GM12878 (cell line): ENCODE measurements at places on chromosomes 12 and 14. TPM values are rescaled to one million over a fixed set of nuclear protein-coding genes. Genes with fewer than 3 reads are reported as not detected.
A peak's percentile ranks its signal among the peaks of the same experiment; 100 is the strongest.

DNA sequence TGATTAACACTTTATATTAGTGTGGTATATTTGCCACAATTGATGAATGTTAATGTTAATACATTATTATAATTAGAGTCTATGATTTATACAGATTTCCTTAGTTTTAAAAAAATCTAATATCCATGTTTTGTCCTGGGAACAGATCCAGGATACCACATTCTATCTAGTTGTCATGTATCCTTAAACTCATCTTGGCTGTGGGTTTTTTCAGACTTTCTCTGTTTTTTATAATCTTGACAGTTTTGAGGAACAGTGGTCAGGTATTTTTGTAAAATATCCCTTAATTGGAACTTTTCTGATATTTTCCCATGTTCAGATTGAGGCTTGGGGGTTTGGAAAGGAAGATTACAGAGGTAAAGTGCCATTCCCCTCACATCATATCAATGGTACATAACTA is 104.1 kb downstream of the LMNTD1 start:
- no peak for DNase-seq

Gene CCDC177
- not detected in 2 replicates for total RNA-seq

Gene GUCY2C
- 0.08 TPM in 1 of 2 replicates, not detected in the other for total RNA-seq

DNA sequence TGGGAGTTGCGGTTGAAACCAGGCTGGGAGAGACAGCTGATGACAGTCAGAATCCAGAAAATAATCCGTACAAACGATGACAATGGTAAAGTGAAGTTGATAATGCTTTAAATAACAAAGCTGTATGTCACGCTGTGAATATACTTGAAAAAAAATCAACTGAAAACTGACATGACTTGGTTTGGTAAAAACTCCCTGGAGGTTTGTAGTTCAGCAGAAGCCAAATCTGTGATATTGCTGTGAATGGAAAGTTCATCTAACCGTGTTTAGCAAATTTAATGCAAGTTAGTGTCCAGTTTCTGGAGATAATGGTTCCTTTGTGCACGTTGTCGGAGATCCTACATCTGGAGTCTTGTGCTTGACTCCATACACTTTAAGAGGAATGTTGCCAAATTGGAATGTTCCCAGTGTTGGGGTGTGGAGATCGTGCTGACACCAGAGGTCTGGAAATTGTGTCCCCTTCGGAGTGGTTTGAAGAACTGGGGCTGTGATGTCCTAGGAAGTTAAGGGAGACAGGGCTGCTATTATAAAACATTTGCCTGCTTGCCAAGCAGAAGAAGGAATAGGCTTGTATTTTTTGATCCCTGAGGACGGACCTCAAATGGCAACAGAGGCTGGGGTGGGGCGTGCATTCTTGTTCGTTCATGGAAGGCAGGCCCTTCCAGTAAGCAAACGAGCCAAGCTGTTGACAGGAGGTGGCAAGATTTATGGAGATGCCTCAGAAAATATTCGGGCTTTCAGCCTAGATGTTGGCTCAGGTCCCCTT is 30.6 kb downstream of the PPFIBP1 start:
- no peak for DNase-seq

Gene PTMS
- total RNA-seq: 127 and 131 TPM in 2 replicates

Gene PIWIL1
- not detected in 2 replicates for total RNA-seq

DNA sequence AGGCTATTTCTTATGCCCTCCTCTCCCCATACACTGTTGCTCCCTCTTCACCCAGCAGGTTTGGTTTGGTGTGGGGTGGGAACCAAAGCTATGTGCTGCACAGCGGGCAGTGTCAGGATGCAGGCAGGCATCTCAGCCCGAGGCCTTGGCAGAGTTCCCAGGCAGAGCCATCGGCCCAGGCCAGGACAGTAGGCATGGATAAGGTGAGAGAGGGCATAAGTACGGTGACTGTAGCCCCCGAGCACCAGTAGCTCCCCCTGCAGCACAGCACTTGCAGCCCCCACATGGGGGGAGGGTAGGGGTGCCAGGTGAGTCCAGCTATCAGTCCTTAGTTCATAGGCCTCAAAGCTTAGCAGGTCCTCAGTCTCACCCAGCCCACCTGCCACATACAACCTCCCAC is 7.2 kb downstream of the KLHL33 start:
- no peak for DNase-seq

Gene OTUB2
- 0.46 and 0.77 TPM in 2 replicates for total RNA-seq

Gene ADCY6
- total RNA-seq: 0.36 and 0.61 TPM in 2 replicates

GRCh38 chr12:47985596-47986290 is 18.5 kb downstream of the COL2A1 start:
- no peak for DNase-seq

Gene OTX2
- 0.27 TPM in 1 of 2 replicates, not detected in the other for total RNA-seq

DNA sequence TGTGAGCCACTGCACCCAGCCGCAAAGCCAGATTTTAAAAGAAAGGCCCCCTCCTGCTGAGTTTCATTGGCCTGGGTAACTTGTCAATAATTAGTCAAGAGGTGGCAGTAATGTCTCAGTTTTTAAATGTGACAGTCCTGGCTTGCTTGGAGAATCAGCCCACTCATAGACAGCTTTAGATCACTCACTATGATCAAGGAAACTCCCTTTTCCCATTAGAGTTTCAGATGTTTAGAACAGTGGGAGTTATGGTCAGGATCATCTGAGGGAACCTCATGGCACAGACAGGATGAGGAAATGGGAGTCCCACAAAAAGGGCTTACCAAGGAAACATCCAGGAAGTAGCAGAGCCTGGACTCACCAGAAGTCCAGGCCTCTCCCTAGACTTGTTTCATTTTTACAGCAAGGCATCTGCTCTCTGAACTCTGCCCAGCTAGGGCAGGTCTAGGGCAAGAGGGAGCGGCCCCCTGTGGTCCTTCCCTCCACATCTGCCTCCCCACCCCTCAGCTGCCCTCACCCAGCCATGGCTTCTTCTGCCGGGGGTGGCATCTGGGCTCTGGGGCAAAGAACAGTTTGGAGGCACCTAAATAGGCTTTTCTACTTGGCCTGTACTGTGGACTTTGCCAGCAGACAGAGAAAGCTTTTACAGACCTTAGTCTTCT is 11.2 kb downstream of the BCL2L14 start:
- DNase-seq: peak; percentile 39

DNA sequence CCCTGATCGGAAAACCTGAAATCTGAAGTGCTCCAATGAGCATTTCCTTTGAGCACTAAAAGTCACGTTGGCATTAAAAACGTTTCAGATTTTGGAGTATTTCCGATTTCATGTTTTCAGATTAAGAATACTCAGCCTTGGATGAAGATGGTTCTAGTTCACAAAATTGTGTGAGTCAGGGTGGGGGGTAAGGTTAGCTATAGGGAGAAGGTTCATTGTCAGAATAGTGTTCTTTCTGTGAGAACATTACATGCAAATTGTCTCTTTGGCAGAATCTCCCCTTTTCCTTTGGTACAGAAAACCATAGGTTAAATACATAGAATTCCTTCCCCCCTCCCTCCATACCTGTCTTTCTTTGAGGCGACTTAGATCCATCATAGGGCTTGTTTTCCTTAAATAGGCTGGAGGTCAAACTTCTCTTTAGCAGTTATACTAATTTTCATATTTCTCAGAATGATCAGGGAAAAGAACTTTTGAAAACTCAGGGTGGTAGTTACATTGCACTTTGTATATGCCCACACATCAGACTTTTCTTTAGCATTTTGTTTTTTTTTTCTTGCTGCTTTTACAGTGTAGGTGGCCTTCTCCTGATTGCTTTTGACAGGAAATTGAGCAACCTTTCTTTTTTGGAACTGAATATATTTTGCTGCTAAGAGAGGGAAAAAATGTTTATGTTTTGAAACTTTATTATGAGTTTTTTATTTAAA is 503.5 kb downstream of the PCNX1 start:
- no peak for DNase-seq

GRCh38 chr14:75650253-75651058 is 10.2 kb downstream of the ERG28 start:
- DNase-seq: no peak

Gene IRAK3
- total RNA-seq: 8.5 and 8.7 TPM in 2 replicates

GRCh38 chr12:46711756-46712155 is 114.0 kb downstream of the SLC38A4 start:
- DNase-seq: no peak

DNA sequence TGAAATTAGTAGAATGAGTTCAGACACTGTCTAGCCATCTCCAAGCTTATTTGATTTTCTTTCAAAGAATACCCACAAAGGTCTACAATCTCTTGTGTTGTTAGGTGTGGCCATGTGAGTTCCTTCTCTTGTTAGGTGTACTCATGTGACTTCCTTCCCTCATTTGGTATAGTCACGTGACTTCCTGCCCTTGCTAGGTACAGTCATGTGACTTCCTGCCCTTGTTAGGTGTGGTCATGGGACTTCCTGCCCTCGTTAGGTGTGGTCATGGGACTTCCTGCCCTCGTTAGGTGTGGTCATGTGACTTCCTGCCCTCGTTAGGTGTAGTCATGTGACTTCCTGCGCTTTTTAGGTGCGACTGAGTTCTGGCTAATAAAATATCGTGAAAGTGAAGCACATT is 179.6 kb downstream of the TMX1 start:
- DNase-seq: no peak

DNA sequence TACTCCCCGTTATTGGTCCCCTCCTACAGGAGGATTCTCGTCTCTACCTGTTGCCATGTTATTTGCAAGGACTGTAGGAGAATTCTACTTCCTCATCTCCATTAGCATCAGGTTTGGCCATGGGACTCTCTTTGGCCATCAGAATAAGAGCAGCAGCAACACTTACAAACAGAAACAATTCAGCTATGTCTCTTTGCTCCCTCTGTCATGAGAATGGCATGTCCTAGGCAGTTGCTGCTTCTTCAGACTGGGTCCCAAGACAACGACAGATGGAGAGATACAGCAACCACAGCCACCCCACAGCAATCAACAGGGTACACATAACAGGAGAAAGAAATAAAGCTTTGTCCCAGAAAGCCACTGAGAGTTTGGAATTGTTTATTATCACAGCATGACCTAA is 19.7 kb downstream of the SLC41A2 start:
- no peak for DNase-seq

DNA sequence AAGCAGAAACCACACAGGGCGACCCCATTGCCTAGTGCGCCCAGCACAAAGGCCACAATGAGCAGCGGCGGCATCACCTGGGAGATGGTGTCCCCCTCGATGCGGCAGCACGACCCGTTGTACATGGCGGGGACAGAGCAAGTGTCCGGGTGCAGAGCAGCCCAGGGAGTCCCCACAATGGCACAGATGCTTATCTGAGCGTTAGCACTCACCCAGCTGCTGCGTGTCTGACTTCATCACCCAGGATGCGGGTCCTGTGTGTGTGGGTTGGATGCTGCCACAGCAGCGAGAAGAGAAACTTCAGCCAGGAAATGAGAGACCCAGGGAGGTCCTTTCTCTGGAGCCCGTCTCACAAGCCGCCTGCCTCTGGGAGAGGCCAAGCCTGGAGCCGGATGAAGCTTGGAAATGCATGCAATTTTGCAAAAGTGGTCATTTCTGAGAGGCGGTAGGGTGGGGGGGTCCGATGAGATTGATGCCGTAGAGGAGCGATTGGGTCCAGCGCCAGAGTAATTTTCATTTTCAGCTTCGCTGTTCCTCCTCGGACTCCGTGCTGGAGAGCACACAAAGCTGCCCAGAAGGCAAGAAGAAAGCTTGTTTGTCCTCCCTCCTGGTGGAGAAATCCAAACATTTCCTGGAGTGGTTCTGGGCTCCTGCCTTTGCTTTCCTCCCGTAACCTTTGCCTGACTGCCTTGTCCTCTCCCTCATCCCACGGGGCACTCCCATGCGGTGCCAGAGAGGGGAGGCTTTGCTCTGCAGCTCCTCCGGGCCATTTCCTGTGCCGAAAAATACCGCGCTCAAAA is at the start of gene HCAR1:
Gene HCAR1 (minus strand): TSS at position 630 of the 800 bp plus-strand sequence. CDS start 505 bp downstream, at position 125.
- no peak for DNase-seq

GRCh38 chr12:45883187-45883586 is 107.2 kb downstream of the SCAF11 start:
- DNase-seq: no peak

GRCh38 chr14:90608929-90609341 is 207.3 kb downstream of the TTC7B start:
- DNase-seq: no peak

Gene TMPRSS12
- not detected in 2 replicates for total RNA-seq

GRCh38 chr14:69667938-69668335 is 56.5 kb downstream of the SUSD6 start:
- no peak for DNase-seq

Gene TTC9
- 10.4 and 10.5 TPM in 2 replicates for total RNA-seq

DNA sequence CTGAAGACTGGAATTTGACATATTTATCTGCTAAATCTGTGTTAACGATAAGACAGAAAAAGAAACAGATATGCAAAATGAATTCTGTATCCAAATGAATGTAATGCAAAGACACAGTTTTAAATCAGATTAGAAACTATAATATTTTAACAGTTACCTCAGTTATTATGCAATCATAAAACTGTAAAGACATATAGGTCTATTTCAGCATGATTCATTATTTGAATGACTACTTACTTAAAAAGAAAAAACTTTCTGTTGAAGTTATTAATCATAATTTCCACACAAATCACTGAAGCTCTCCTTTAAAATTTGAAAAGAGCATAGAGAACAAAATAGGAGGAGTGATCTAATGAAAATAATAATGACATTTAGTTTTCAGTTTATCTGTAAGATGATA is 742.6 kb downstream of the FSCB start:
- no peak for DNase-seq

- DNase-seq: no peak
Observed at GRCh38 chr14:100590726-100591452, 3.7 kb upstream of the BEGAIN start.

DNA sequence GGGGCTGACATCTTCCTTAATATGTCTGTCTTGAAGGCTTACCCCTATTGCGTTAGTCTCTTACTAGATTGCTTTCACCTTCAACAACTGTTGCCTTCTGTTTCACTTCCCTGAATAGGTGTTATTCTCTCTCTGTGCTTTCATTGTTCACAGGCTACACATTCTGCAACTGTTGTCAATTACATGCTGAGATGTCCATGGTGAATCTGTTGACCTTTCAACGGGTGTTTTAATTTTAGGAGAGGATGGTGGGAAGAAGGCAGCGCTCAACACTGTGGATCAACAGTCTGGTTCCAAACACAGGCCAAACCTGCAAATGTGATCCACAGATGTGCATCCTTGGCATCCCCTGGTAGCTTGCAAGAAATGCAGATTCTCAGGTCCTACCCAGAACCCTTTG is 101.9 kb downstream of the DACT1 start:
- DNase-seq: peak; percentile 30

Gene TRIM9
- total RNA-seq: 0.18 and 0.19 TPM in 2 replicates

Gene SMIM10L1
- 8.4 and 8.9 TPM in 2 replicates for total RNA-seq

Gene PSMB5
- total RNA-seq: 94.5 and 97.1 TPM in 2 replicates

Gene KCNA1
- 0.36 and 0.72 TPM in 2 replicates for total RNA-seq

Gene GYS2
- not detected in 2 replicates for total RNA-seq

DNA sequence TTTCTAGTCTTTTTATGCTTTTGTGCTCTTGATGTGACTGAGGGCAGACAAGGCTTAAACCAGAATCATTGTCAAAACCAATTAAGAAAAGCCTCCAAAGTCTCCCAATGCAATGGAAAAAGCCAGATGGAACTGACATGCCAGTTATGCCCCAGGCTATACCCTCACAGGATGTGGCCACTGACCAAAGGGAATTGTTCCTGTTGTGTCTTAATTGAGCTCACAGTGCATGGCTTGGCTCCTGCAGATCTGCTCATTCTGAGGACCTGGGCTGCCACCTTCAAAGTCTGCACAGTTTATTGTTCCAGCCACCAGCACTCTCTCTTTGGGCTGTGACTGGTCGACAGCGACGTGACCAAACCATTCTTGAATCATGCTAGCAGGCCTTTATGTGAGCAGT is 17.1 kb upstream of the BICD1 start:
- DNase-seq: no peak
